ENCODE measurements at places on chromosomes 16 and 17.

DNA sequence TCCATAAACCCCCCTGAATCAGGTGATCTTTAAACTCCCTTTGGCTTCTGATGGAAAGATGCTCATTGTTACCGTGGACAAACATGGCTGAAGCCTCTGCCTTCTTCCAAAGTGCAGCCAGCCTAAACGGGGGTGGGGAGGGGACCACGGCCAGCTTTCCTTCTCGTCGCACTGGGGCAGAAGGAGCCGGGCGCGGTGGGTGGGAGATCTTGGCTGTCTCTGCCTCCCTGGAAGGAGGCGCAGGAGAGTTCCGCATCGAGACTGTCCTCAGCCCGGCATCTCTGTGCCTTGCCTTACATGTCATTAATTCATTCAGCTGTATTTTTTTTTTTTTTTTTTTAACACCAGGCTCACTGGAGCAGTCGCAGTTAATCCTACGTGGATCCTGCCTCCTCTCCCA lies 163.3 kb upstream of the PLCG2 start:
- DNase-seq: no peak

DNA sequence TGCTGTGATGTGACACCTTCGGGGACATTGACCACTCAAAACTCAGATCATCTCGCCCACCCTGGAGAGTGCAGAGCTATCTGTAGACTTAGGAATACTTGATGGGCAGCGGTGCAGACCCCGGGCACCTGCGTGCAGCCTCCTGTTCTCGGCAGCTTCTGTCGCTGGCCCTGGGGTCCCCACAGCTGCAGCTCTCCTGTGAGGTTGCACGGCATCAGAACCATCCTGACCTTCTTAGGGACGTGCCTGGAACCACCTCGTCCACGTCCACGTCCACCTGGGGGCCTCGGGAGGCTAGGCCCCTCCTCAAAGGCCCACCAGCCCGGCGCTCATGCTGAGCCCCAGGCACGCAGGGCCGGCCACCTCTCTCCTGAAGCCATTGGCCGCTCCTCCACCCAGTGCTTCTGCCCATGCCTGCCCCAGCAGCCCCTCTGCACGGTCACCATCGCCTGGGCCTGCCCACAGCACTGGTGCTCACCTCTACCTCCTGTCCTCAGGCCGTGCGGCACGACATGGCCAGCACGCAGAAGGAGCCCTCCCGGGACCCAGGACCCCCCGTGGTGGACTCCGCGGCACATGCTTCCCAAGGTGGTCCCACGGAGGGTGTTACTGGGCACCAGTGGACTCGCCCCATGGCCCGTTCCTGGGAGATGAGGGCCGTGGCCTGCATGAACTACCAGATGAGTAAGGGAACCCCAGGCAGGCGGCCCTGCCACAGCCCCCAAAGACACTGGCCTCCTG lies 2.3 kb upstream of the WFIKKN1 start:
- no peak for DNase-seq

GRCh38 chr16:6837722-6838121 lies 494.9 kb upstream of the RBFOX1 start:
- no peak for DNase-seq

- peak; percentile 84 for DNase-seq
Observed at GRCh38 chr17:75078284-75079022, 9.3 kb upstream of the SLC16A5 start.

DNA sequence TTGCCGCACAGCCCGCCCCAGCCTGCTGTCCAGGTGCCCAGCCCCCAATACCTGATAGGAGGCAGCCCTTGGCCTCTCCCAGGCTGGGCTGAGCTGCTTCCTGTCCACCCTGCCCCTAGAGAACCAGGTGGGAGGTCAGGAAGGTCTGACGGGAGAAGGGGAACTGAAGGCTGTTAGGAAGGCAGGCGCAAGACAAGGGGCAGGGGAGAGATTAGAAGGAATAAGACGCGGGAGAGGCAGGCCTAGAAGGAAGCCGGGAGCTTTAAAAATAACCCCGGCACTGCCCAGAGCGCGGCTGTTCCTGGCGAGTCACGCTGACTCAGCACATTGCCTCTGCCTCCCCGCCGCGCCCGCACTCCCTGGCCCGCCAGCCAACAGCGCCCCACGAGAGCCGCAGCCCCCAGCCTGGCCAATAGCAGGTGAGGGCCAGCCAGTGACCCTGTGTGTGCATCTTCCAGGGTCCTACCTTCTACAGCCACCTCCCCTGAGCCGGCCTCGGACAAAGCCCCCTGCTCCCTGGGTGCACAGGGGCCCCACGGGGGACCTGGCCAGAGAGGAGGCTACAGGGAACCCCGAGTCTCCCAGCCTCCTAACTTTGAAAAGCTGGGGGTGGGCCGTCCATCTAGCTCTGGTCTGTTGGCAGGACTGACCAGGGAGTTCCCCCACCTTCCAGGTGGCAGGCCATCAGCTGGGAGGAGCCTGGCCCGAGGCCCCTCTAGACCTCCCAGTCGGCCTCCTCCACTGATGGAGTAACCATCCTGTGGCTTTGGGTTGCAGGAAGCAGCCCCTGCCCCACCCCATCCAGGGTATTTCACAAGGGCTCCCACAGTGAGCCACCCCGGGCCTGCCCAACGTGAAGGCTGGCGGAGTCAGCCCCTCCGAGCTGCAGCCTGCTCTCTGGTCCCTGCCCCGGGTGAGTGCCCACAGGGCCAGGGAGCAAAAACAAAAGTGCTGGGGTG lies 4.0 kb downstream of the MAFG start:
- peak; percentile 74 for DNase-seq

- DNase-seq: peak; percentile 68
Observed at GRCh38 chr17:32486111-32486700, 587 bp upstream of the CDK5R1 start.

- DNase-seq: no peak
Observed at GRCh38 chr16:67773099-67773498, 33.3 kb downstream of the RANBP10 start.

DNA sequence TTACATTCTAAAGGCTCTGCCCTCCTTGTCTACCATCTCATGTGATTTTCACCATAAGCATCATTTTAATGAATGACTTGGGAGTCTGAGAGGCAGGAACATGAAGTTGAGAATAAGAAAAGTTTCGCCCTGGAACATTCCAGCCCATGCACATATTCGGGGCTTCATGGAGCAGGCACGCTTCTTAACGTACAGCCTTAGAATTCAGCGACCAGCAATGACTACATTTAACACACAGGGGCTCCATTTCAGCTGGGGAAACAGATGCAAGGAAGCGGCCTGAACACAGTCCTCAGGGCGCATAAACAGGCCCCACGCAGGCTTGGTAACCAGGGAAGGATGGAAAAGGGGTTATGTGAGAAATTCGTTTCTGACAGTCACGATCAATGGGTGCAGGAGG lies 357.4 kb downstream of the SLC39A11 start:
- DNase-seq: no peak

DNA sequence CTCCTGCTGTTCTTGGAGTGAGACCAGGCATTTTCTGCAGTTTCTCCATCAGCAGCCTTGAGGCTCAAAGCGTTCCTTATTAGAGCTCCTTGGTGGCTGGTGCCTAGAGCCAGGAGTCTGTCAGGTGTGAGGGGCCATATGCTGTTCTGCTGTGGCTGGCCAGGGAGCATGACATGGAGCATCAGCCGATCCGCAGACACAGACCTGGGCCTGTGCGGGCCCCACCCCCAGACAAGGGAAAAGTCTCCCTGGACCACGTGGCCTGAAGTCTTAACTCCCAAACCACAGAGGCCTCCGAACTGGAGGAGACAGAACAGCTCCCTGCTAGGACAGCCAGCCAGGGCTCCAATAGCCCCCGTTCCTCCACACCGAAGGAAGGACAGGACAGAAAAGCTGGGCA lies 162.7 kb upstream of the CIBAR2 start:
- DNase-seq: no peak

DNA sequence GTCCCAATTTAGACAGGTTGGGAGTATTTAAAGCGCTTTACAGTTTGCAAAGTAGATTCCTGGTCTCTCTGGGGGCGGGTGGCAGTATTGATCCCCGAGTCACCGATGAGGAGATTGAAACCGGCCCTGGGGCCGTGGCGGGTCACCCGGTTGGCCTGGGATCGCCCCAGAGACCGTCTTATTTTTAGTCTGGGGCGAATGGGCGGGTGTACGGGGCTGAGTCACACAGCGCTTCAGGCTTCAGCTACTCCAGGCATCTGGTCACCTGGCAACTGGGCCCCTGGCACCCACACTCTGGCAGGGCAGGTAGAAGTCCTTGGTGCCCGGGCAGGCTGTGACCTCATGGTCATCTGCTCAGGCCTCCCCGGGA lies 669 bp downstream of the MIEF2 start:
- DNase-seq: peak; percentile 21

DNA sequence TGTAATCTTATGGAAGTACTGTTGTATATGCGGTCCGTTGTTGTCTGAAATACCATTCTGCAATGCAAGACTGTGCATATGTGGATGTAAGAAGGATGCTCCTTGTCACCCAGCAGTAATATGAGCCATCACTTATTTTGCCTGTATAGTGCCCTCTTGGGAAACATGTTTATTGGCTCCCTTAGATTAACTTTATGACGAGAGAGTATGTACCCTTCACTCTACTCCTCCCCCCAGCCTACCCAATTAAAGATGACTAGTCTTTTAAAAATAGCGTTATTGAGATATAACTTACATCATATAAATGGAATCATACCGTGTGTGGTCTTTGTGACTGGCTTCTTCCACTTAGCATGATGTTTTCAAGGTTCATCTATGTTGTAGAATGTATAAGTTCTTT lies 33.6 kb downstream of the FTO start:
- peak; percentile 35 for DNase-seq

DNA sequence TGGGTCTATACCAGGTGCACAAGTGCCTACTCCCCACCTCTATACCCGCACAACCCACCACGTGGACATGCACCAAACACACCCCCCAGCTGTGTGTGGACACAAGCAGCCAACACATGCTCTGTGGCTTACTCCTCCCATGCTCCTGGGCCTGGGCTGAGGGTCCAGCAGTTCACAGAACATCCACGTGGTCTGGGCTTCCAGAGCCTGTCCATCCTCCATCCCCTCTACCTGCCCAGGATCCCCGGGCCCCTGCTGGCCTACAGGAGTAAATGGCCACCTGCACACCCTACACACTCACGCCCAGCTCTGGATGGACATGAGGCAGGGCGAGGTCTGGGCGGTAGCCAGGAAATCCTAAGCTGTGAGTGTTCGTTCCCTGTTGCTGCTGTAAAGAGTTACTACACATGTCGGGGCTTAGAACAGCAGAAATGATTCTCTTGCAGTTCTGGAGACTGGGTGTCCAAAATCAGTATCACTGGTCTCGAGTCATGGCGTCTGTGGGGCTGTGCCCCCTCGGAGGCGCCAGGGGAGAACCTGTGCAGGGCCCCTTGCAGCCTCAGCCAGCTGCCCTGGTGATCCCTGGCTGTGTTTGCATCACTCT lies 15.0 kb upstream of the RAI1 start:
- DNase-seq: peak; percentile 62

GRCh38 chr16:75319513-75320411 lies 68.3 kb upstream of the BCAR1 start:
- DNase-seq: peak; percentile 93

GRCh38 chr16:79430191-79430678 lies 170.3 kb downstream of the MAF start:
- no peak for DNase-seq

DNA sequence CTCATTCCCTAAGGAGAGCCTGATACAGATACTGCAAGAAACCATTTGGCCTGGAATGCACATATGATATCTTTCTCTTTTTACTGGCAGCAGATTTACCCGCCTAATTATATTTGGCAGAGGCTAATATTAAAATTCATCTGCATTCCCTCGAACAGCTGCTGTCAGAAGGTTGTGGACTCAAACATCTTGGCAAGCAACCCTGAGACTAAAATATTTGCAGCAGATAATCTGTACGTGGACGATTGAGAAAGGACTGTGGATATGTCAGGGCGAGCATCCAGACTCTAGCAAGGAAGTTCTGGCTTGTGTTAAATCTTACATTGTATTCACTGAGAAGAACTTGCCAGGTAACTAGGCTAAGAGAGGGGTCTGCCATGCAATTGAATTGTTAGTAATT lies 65.2 kb downstream of the SNX20 start:
- peak; percentile 26 for DNase-seq

GRCh38 chr17:12388226-12388625 lies 277.5 kb upstream of the MYOCD start:
- DNase-seq: peak; percentile 76

GRCh38 chr17:49708515-49709183 lies 885 bp upstream of the SLC35B1 start:
- no peak for DNase-seq

DNA sequence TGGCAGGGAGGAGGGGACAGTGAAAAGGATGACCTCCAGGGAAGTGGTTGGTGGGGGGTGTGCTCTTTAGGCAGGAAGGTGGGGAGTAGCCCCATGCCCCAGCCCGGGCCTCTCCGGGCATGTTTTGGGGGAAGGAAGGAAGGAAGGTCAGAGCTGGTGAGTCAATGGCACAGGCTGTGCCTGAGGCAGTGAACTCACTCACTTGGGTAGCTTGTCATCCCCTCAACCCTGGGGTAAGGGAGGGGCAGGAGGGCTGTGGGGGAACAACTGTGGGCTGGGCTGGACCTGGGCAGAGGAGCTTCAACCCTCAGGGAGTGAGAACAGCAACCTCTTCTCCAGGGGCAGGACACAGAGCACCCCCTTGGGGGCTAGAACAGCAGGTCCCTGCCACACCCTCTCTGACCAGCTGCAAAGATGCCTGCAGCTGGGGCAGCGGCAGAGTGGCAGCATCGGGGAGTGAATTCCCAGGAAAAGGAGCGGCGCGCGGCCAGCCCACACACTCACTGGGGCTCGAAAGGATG lies 6.3 kb downstream of the CSF3 start:
- peak; percentile 61 for DNase-seq

- DNase-seq: no peak
Observed at GRCh38 chr17:40034426-40035161, 19.4 kb downstream of the CSF3 start.

DNA sequence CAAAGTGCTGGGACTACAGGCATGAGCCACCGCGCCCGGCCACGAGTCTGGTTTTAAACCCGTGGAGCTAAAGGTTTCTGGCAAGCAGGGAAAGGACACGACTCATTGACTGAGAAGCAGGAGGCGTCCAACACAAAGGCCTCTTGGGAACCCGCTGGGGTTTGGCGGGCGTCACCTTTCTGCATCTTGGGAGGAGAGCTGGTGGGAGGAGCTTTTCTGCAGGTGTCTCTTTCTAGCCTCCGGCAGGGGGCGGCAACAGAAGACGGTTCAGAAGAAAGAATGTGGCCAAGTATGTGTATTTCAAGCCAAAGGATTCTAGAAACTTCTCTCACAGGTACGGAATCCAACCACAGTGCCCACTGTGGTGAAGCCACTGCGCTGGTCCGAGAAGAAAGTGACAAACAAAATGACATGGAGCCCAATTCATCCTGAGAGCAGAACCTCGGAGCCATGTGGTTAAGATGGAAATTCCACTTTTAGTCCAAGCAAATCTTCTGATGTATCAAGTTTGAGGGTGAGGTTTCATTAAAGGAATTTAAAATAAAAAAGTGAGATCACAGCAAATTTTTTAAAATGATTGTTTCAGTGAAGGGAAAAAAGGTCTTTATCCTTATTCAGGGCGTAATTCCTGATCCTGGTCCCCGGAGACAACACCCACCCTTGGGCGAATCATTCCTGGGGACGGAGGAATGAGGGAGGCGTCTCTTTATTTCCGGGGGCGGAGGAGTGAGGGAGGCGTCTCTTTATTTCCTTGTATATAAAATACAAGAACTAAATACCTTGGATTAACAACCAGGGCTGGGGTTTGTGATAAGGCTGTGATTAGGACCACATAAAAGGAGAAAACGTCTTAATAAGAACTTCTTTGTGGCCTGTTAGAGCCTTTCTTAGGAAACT lies 97.6 kb downstream of the MRM3 start:
- peak; percentile 69 for DNase-seq

GRCh38 chr16:68387301-68387700 lies 61.0 kb downstream of the SMPD3 start:
- no peak for DNase-seq

GRCh38 chr16:55056585-55057401 lies 126.1 kb downstream of the IRX5 start:
- DNase-seq: peak; percentile 5

All from fibroblast of skin of right quadriceps (primary cell).